ENCODE measurements at places on chromosomes 1 and 21.

DNA sequence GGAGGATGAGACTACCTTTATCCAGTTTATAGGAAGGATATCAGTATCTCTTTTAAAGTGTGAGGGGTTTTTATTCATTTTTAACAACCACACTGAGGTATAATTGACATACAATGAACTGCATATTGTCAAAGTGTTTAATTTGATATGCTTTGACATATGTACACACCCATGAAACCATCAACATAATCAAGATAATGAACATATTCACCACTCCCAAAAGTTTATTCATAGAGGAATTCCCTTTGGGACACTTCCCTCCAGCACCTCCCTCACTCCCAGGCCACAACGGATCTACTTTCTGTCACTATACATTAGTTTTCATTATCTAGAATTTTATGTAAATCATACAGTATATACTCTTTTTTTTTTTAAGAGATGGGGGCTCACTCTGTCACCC is 63.4 kb upstream of the MCOLN3 start:
- no peak for DNase-seq

- DNase-seq = no peak
Observed at GRCh38 chr1:203335503-203335902, 15.4 kb downstream of the FMOD start.

DNA sequence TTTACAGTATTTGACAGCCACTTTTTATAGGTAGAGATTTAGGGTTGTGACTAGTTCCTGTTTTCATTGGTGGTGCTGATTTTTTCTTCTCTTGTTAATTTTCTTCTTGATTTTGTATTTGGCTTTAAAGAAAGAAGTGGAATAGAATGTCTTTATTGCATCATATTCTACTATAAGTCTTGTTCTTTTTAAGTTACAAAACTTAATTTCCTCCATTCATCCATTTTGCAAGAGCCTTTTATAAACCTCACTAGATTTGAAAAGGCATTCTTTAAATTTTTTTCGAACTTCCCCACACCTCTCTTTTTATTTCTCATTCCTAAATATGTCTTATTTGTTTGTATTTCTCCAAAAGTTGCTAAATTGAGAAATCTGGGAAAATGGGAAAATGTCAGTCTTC is 1368.6 kb upstream of the ADGRL4 start:
- DNase-seq = no peak

- DNase-seq = no peak
Observed at GRCh38 chr1:1664941-1665814, 6.4 kb upstream of the CDK11B start.

DNA sequence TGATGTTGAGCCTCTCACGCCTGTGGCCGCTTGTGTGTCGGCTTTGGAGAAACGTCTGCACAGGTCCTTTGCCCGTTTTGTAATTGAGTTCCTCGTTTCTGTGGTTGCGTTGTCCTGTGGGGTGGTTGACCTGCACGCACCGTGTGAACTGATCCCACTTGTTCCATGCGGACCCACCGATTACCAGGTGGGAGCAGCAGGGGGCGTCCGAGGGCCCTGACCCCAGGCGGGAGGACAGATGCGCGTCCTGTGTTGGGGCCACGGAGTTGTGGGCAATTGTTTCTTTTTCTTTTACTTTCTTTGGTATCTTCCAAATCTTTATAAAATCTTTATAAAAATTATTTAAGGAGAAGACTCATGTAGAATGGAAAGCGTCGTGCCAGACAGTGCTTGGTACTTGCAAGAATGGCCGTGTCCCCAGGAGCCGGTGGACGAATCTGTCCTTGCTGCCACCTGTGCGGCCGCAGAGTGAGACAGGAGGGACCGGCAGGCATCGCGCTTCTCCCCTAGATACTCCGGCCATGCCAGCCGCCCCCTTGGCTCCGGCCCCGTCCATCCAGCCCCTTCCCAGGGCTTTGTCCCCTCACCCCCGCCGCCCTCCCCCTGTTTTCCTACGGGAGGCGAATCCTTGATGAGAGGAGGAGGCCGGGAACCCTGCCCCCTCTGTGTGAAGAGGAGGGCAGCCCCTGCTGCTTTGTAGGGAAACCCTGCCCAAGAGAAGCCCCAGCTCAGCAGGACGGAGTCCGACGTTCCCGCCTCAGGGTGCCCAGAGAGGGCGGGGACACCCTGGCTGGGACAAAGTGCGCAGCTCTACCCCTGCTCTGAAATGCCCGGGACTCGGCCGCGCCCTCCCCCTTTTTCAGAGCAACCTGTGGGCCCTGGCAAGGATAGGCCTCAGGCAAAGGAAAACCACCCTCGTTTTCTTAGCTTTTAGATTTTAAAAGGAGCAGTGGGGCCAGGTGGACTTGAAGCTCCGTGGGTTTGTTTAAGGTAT is 41.7 kb downstream of the PRKCZ start:
- peak; percentile 12 for DNase-seq

DNA sequence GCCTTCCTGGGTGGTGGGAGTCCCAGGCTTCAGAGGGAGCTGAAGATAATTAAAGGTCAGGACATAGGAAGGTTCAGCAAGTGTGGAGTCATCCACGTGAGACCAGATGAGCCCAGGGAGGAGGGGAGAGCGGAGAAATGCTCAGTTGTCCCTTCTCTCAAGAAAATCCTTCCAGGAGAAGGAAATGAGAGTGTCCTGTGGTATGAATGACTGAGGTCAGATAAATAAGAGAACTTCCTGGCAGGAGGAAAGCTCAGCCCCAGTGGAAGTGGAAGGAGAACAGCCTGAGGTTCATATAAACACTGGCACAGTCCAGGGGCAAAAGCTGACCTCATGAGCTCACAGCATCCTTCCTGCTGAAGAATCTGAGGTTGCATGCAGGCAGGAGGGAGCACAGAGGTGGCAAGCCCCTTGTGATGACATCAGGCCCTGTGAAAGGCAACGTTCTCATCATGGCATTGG is 97.6 kb downstream of the NAV1 start:
- DNase-seq = no peak

- no peak for DNase-seq
Observed at GRCh38 chr21:44428281-44428960, 26.9 kb upstream of the LRRC3 start.

GRCh38 chr1:200524092-200524491 is 96.5 kb downstream of the KIF14 start:
- no peak for DNase-seq

- DNase-seq = no peak
Observed at GRCh38 chr1:175802407-175803123, 59.2 kb upstream of the TNR start.

GRCh38 chr1:234533975-234534876 is 55.2 kb upstream of the TARBP1 start:
- no peak for DNase-seq

GRCh38 chr1:82614090-82614489 is 813.4 kb downstream of the ADGRL2 start:
- no peak for DNase-seq

- DNase-seq = peak; percentile 28
Observed at GRCh38 chr1:176206006-176206960, 803 bp downstream of the COP1 start.

GRCh38 chr1:192485692-192486436 is 89.7 kb upstream of the RGS1 start:
- no peak for DNase-seq

- DNase-seq = no peak
Observed at GRCh38 chr1:198617406-198617805, 21.4 kb upstream of the PTPRC start.

- DNase-seq = no peak
Observed at GRCh38 chr1:99782397-99782796, 16.0 kb upstream of the FRRS1 start.

DNA sequence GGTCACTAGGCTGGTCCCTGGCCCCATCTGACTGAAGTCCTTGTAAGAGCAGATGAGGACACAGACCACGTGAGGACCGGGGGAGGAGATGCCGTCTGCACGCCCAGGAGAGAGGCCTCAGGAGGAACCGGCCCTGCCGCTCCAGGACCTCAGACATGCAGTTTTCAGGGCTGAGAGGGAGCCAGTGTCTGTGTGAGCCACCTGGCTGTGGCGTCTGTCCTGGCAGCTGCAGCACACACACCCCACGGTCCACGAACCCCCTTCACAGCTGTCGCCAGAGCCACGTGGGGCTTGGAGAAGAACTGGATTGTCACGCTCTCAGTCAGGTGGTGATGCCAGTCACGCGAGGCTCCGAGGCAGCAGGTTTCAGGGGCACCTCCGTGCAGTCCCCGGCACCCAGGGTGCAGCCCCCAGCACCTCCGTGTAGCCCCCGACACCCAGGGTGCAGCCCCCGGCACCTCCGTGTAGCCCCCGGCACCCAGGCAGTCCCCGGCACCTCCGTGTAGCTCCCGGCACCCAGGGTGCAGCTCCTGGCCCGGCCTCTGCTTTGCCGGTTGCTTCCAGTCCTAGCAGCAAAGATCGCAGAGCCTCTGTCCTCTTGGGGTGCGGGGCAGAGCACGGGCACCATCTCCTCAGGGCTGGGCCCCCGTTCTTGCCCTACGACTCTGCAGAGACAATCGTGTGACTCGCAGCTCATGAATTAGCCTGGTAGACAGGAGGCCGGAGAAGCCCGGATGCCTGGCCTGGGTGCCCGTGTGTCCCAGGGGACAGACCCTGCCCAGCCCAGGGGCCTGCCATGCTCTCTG is 19.0 kb upstream of the SUMO3 start:
- no peak for DNase-seq

GRCh38 chr21:38322311-38322950 is 65.6 kb downstream of the KCNJ15 start:
- DNase-seq = no peak

DNA sequence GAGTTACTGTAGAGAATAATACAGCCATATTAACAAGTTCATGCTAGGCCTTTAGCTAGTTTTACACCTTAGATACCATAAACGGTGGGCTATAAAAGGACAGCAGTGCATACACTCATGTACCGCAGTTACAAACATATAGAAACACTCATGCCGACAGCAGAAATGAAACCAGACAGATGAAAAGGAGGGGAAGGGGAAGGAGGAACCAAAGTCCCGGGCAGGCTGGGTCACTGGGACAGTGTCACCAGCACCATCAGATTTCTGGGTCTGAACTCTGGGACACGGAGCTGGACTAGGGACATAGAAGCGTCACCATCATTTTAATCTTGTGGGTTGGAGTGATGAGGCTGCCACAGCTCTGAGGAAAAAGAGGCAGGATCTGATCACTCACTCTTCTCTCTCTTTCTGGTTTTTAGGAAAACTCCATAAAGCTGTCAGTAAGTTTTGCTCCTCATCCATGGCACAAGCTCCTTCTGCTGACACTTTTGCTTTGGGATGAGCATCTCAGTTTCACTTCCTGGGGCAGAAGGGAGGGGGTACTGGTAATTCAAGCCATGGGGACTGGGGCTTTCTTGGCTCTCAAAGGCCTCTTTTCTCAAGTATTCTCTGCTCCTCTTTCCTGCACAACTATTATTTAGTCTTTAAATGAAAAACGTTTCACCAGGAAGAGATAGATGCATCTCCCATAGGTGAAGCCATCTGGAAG is 7.8 kb upstream of the ZNF691 start:
- DNase-seq = no peak

DNA sequence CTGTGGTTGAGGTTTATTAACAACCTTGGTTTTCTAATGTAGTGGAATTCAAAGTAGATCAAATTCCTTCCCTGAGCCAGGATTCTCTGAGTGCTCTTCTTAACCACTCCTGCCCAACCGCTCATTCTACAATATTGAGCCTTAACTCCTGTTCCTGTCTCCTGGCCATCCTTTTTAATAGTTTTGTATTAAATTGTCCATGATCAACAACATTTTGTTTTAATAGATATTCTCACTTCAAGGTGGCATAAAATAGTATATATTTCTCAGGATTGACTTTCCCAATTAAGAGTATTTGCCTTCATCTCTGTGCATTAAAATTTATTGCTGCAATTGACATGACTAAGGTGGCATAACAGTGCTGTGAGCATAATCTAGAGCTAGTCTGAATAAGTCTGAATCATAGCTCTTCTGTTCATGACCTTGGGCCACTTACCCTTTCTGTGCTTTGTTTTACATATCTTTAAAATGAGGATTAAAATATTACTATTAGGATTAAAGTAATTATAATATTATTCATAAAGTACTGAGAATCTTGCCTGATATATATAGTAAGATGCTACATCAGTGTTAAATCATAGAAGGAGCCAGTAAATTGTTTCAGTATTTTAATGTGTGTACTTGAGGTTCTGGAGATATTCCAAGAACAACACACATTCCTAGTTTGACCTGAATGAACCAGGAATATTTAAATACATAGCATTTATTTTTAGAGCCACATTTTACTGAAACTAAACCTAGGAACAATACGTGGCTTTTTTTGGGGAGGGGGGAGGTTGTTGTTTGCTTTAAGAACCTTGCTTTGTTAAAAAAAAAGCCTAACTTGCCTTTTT is 76.4 kb downstream of the ADGRL2 start:
- no peak for DNase-seq

DNA sequence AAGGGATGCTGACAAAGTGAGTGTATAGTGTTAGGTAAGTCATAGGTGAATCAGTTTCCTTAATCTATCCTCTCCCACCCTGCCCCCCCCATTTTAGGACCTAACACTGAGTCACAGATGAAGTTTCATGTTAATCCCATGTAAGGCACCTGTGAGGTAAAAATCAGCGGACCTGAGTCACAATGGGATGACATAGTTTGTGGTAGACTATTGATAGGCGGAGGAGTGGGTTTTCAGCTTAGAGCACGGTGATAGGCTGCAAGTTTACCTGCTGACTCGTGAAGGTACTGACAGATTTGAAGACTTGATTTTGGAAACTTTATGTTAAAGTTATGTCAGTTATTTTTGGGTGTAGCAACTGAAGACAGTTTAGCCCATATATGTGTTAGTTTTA is 1.7 kb downstream of the TOR1AIP1 start:
- DNase-seq = peak; percentile 68

GRCh38 chr1:154863315-154864174 is 6.5 kb downstream of the KCNN3 start:
- no peak for DNase-seq

GRCh38 chr1:64019818-64020217 is 183.6 kb upstream of the UBE2U start:
- DNase-seq = no peak

DNA sequence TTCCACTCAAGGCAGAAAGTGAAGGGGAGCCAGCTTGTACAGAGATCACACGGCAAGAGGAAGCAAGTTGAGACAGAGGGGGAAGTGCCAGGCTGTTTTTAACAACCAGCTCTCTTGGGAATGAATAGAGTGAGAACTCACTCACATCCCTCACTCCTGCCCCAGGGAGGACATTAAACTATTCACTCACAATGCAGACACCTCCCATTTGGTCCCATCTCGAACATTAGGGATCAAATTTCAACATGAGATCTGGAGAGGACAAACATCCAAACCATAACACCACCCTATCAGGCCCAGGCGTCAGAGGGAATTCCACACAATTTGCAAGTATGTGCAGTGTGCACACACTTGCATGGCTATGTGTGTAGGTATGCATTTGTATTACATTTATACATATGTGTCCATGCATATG is 62.7 kb downstream of the DMAP1 start:
- no peak for DNase-seq

- no peak for DNase-seq
Observed at GRCh38 chr1:30087465-30087864, 635.9 kb downstream of the MATN1 start.

- DNase-seq = no peak
Observed at GRCh38 chr21:44301961-44302406, 2.1 kb downstream of the PFKL start.

DNA sequence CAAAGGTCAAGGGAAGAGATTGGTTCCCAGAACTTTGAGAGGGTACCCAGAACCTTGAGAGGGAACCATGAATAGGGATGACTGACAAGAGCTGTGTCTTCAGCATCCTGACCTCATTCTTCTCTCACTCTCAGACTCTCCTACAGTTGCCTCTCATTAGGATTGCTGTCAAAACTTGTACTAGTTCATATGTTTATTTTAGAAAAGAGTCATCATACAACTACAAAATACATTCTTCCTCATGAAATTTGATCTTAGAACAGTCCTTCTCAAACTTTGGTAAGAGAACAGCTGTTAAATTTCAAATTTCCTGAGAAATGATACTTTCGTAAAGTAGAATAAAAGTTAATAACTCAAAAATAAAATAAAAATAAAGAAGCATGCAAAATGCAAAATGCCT is 161.4 kb upstream of the ZRANB2 start:
- no peak for DNase-seq

All from stimulated activated CD4-positive, alpha-beta T cell treated with anti-CD3 and anti-CD28 coated beads, Interleukin-2, amount 100 ng/mL, for 4 hours (primary cell).